ENCODE measurements at places on chromosomes 5 and 9.

GRCh38 chr9:98225015-98225442 is 30.4 kb downstream of the TBC1D2 start:
- no peak for DNase-seq

- no peak for DNase-seq
These were observed 68.2 kb upstream of the STC2 start for GRCh38 chr5:173396311-173396993.

GRCh38 chr9:95132366-95133324 is 184.9 kb downstream of the FANCC start:
- DNase-seq: no peak

DNA sequence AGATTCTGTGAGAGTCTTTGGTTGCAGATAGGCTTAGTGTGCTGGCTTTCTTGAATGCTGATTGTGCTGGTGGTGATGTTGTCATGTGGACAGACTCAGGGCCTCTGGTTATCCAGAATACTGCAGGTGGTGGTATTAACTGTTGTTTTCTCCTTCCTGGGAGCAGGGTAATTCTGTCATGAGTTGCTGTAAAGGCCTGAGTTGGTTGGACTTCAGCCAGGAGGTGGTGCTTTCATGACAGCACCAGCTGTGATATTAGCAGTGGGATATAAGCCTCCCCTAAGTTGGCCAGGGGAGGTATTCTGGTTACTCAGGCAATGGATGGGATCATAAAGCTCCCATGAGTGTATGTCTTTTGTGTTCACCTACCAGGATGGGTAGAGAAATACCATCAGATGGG is 16.4 kb upstream of the RNF180 start:
- DNase-seq: no peak

DNA sequence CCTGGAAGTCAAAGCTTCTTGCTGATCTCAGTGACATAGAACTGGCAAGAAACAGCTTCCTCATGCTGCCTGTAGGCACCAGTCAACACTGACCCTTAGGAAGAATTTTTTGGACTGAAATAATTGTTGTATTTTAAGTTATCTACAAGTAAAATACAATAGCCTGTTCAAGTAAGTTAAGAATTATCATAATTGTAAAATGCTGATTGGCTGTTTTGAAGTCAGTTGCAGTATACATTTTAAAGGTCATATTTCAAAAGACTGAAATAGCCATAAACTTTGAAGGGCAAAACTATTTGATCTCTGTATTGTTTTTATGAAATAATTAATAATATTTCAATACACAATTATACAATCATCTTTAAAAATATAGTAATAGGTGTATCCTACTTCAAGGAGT is 794.9 kb downstream of the MAT2B start:
- DNase-seq: no peak

DNA sequence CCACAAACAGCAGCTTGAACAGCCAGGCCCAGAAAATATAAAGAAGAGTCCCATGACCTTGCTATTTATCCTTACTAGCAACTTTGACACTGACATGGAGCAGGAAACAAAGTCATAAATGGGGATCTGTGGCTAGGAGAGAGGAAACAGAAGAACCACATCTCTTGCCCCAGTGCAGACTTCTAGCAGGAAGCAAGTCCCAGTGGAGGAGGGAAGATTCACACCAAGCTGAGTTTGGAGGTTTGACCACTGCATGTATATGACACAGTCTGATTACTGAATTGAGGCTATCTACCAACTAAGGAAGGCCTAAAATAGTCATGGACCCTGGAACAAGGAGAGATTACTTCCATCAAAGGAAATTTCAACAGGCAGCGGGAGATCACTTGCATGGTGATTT is 51.4 kb downstream of the CDH6 start:
- DNase-seq: no peak

Data from stimulated activated naive CD4-positive, alpha-beta T cell (primary cell).